Immature natural killer cell (primary cell): ENCODE measurements at places on chromosomes 16 and 17.
A peak's percentile ranks its signal among the peaks of the same experiment; 100 is the strongest.

- DNase-seq, result no peak
Measured at GRCh38 chr17:14366199-14366598, 65.3 kb downstream of the HS3ST3B1 start.

DNA sequence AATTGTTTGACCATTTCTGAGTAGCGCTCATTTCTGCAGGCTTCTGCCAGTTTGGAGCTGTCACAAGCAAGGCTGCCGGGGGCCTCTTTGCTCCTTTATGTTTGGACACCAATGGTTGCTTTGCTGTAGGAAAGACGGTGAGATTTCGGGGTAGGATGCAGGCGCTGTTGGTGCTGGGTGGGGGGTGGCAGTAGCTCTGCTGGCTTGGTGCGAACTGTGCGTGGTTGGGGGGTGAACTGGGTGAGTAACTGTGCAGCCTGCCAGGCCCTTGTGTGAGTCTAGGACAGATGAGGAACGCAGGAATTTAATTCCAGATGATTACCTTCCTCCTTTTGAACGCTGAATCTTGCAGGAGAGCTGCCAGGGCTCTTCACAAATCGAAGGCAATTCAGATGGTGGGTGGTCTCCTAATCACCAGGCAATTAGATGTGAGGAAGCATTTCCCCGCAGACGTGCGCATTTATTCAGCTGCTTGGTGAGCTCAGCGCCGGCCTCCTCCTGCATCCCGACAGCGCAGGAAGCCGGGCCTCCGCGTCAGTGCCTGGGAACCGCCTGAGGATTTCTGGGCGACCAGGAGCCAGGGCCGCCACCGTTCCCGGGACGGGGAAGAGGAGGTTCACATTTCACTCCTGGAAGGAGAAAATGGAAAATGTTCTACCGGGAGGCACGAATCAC is 154.4 kb downstream of the FOXL1 start:
- DNase-seq, result no peak

- no peak for DNase-seq
Measured at GRCh38 chr17:1173432-1174262, 6.1 kb downstream of the ABR start.

GRCh38 chr16:57653936-57654335 is 14.2 kb upstream of the ADGRG3 start:
- DNase-seq, result peak; percentile 27

DNA sequence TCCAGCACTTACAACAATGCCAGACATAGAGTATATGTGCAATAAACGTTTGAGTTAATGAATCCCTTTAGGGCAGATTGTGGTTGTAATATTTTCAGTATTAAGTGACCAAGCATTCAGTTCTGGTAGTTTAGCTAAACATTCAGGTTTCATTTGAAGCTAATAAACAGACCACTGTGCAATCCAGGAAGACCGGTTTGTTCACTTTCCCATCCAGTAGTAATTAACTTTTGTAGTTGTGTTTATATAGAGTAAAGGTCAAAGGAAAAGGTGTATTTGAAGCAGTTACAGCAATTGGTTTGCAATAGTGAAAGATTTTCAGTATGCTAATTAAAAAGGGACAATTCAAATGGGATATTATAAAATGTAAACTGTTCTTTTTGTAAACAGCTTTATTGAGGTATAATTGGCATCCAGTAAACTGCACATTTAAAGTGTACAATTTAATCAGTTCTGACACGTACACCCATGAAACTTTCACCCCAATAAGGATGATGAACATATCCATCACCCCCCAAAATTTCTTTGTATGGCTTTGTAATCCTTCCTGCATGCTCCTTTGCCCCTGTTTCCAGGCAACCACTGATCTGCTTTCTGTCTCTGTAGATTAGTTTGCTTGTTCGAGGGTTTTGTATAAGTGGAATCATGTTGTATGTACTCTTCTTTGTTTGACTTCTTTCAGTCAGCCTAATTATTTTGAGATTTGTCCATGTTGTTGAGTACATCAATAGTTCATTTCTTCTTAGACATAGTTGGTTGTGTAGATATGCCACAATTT is 26.3 kb downstream of the MRTFB start:
- no peak for DNase-seq

- DNase-seq, result no peak
Measured at GRCh38 chr17:77476498-77476897, 335.7 kb downstream of the SEC14L1 start.

- DNase-seq, result no peak
Measured at GRCh38 chr16:88861359-88861758, 4.4 kb downstream of the TRAPPC2L start.

- peak; percentile 60 for DNase-seq
Measured at GRCh38 chr16:70653809-70654771, 7.7 kb downstream of the IL34 start.

- DNase-seq, result no peak
Measured at GRCh38 chr17:8455665-8456209, 20.1 kb downstream of the NDEL1 start.

DNA sequence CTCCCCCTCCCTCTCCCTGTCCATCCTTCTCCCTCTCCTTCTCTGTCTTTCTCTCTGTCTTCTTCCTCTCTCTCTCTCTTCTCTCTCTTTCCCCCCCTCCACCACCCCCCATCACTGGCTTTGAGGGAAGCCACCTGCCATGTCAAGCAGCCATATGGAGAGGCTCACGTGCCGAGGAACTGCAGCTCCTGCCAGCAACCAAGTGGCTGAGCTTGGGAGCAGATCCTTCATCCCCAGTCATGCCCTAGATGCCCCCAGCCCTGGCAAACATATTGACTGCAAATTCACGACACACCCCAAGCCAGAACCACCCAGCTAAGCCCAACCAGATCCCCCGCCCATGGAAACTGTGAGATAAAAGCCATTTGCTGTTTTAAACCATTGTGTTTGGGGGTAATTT is 40.9 kb upstream of the RBFOX3 start:
- DNase-seq, result no peak

DNA sequence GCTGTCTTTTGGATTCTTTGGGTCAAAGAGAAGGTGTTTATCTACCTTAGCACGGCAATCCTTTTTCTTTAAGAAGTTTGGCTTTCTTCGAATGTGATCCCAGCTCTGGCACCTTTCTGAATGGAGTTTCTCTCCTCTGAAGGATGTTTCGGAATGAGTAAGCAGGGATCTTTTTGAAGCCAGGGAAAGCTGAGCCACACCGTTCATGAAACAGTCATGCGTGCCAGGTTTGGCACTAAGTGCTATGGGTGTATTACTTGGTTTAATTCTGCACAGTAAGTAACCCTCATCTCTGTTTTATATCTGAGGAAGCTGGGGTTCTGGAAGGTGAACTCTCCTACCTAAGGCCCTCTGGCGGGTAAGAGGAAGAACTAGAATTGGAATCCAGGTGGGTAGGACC is 234.5 kb downstream of the NTN1 start:
- no peak for DNase-seq

DNA sequence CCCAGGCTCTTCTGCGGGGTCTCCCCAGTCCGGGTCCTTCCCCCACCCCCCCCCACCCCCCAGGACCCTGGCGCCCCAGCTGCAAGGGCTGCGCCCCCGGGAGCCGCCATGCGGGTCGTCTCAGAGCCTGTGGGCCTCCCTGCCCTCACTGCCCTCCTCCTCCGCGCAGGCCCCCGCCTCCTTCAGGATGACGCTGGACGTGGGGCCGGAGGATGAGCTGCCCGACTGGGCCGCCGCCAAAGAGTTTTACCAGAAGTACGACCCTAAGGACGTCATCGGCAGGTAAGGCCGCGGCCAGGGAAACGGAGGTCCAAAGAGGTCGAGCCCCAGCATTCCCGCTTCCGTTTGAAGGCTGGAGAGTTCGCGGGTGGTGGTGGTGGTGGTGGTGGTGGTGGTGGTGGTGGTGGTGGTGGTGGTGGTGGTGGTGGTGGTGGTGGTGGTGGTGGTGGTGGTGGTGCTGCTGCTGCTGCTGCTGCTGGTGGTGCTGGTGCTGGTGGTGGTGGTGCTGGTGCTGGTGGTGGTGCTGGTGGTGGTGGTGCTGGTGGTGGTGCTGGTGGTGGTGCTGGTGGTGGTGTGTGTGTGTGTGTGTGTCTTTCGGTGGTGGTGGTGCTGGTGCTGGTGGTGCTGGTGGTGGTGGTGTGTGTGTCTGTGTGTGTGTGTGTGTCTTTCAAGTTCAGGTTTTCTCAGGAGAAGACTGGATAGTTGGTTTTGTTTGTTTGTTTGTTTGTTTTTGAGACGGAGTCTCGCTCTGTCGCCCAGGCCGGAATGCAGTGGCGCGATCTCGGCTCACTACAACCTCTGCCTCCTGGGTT is 615 bp downstream of the PHKG2 start:
- peak; percentile 71 for DNase-seq

DNA sequence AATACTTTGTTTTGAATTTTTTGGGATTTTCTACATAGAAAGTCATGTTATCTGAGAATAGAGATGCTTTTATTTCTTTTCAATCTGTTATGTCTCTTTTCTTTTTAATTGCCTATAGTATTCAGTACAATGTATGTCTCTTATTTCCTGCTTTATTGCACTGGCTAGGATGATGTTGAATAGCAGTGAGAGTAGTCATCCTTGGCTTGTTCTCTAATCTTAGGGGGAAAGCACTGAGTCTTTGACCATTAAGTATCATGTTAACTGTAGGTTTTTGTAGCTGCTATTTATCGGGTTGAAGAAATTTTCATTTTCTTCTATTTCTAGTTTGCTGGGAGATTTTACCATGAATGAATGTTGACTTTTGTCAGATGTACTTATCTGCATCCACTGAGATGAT is 10.0 kb upstream of the ABCA3 start:
- no peak for DNase-seq

- DNase-seq, result no peak
Measured at GRCh38 chr16:3122926-3123570, 10.7 kb downstream of the ZNF205 start.

DNA sequence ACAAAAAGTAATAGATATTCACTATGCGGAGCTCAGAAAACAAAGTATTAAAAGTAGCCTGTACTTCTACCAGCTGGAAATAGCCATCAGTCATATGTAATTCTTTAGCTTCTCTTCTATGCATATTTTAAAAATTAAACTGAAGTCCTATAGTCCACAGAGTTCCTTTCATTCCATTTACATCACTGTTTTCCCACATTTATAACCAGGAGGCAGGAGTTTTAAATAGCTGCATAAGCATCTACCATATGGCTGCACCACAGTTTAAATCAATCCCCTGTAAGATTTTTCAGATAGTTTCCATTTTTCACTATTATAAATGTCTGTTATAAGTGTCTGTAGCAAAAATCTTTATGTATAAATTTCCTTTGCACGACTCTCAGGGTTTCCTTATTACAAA is 45.1 kb downstream of the ZFHX3 start:
- no peak for DNase-seq

GRCh38 chr16:81499576-81500380 is 55.2 kb downstream of the CMIP start:
- no peak for DNase-seq

GRCh38 chr16:56057151-56057550 is 134.1 kb upstream of the GNAO1 start:
- no peak for DNase-seq

- no peak for DNase-seq
Measured at GRCh38 chr16:28106467-28107215, 43.1 kb upstream of the GSG1L start.

GRCh38 chr16:84563786-84564420 is 54.0 kb downstream of the COTL1 start:
- DNase-seq, result no peak

DNA sequence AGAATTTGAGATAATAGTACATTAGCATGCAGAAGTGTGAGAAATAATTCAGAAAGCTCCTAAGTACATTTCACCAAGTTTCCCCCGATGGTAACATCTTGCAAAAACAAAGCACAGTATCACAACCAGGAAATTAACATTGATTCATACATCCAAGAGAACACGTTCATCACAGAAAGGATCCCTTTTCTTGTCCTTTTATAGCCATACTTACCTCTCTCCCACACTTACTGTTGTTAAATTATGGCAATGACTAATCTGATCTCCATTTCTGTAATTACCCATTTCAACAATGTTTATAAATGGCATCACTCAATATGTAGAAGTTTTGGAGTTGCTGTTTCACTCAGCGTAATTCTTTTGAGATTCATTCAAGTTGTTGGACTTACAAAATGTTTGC is 1260.0 kb downstream of the CDH8 start:
- no peak for DNase-seq

GRCh38 chr16:30041841-30042240 is 10.8 kb upstream of the TLCD3B start:
- peak; percentile 22 for DNase-seq

GRCh38 chr16:89742948-89743347 is 21.6 kb downstream of the ZNF276 start:
- DNase-seq, result no peak

DNA sequence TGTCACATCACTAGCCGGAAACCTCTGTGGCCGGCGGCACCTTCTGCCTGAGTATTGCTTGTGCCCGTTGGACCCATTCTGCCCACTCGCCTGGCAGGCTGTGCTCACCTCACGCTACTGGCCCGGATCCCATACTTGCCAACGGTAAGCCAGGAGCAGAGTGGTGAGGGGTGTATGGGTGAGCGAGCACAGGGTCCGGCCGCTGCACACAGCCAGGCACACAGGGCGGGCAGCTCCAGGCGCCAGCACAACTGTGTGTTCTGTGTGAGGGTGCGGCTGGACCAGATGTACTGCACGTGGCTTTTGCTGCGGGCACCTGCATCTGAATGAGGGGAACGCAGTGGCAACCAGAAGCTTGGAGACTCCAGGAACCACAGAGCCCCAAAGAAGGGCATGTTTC is 455.7 kb downstream of the CDH8 start:
- no peak for DNase-seq

DNA sequence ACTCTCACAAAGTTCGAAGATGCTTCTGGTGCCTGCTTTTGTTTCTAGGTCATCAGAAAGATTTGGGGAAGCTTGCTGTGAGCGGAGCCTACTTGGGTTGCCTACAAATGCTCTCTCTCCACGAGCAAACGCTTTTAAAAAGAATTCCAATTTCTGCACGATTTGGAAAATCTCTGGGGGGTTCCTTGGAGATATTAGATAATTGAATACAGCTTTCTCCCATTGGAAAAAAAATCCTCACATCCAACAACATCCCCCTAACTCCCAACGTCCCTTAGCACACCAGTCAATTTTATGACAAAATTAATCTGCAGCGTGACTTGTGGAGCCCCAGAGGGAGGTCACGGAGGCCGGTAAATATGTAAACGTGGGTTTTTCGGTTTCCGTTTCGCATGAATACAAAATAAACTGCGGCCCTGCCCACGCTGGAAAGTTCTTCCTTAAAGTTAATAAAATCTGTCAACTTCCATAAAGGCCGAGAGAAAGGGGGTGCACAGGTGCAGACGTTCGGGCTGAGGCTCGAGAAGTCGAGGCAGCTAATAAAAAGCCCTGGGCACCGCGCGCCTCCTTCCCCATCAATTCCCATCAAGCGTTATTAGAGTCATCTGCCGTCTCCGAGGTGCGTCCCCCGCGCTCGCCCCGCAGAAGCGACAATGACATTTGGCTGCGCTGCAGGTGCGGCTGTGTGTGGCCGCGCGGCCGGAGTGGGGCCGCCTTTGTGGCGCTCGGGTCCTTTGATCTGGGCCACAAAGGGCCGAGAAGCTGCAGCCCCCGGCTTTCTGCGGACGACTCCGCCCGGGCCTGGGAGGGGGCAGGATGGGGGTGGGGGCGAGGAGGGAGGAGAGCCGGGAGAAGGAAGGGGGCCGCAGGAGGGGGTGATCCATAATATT is 37.6 kb downstream of the SALL1 start:
- no peak for DNase-seq

GRCh38 chr17:47896672-47897490 is 845 bp downstream of the SP2 start:
- no peak for DNase-seq
